ENCODE measurements at places on chromosomes 13 and 19. TPM values are rescaled to one million over a fixed set of nuclear protein-coding genes. Genes with fewer than 3 reads are reported as not detected.

Gene ABCA7
- total RNA-seq: 29.3 TPM

DNA sequence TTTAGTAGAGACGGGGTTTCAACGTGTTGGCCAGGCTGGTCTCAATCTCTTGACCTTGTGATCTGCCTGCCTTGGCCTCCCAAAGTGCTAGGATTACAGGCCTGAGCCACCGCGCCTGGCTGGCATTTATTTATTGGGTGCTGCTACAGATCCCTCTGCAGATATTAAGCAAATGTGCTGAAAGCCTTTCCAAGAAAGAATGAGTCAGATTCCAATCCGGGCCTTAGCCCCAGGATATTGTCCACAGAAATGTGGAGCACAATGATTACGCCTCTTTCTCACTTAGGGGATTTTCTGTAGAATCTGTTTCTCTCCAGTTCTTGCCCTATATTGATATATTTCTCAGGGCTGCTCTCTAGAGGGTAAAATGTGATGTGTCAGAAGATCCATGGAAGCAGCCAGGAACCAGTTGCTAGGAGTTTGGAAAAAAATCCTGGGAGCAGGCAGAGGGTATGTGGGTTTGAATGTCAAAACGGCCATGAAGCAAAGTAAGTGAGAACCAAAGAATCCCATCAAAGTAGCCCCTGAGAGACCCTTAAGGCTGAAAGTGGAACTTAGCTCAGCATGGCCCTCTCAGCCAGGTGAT is 24.8 kb upstream of the IGFL4 start:
- DNase-seq: no peak

DNA sequence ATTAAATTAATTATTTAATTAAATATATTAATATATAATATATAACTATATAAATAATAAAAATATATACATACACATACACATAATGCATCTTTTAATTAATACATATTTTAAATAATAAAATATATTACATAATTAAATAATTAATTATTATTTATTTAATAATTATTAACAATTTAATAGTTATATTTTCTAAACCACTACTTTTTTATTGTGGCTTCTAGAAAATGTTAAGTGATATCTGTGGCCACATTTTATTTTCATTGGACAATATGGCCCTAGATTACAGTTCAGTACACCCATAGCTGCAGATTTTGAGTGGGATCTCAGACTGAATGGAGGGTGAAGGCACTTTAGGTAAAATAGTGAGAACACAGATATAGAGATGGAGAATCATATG is 335.7 kb downstream of the NALCN start:
- no peak for DNase-seq

DNA sequence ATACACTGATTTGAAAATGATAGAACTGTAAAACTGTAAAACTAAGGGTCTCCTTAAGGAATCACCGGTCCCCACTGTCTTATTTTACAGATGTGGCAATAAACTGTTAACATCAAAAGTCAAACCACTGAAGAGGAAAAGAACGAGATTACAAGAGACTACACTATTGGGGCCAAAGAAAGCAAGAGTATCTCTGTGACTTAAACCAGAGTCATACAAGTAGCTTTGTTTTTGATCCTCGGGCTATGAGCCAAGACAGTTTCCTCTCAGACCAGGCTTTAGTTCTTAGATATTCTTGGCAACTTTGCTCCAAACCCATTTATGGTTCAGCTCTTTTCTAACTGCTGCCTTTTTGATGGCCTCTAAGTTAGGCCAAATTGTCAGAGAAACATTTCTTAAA is 113.8 kb downstream of the TBC1D4 start:
- DNase-seq: no peak

GRCh38 chr19:10292206-10292788 is 2.5 kb downstream of the ICAM5 start:
- peak; percentile 87 for DNase-seq

Gene DHDH
- 2.0 TPM for total RNA-seq

DNA sequence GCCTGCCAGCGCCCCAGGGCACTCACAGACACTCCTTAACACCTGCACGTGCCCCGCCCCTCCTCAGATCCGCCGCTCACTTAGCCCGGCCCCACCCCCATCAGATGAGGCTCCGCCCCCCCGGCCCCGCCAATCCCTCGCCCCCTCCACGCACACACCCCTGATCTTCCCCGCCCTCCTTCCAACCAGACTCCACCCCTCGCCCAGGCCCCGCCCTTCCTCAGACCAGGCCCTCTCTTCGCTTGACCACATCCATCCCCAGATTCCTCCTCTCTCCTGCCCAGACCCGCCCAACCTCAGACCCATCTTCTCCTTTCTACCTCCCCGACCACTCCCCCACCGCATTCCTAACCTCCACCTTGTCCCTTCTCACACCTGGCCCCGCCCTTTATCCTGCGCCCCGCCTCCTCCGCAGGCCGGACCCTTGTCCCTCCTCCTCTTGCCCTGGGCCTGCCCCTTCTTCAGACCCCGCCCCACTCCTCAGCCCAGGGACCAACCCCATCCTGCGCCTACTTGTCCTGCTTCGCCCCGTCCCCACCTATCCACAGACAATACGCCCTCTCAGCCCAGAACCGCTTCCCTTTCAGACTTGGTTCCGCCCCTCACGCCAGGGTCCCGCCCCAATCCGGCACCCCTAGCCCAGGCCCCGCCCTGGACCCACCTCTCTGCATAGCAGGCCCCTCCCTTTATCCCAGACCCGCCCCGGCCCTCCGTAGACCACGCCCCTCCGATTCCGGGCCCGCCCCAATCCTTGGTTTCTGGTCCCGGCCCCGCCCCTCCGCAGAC is 452 bp upstream of the KLHL26 start:
- DNase-seq: peak; percentile 99

DNA sequence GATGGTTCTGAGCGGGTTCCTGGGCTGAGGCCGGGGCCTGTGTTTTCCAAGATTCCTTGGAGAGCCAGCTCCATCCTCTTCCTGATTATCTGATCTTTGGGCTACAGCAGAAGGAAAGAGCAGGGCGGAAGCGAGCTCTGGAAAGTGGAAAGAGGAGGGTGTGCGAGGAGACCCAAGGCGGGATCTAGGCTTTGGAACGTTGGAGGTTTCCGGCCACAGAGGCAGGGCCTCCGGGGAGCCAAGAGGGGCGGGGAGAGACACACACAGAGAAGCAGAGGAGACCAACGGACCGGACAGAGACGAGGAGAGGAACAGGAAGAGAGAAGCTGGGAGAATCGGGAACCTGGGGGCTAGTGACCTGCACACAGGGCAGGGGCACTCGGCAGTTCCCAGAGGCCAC is at the start of gene CLEC11A:
CLEC11A (plus strand) TSS at position 296 of the 400 bp plus-strand sequence. CDS start 162 bp downstream, outside the sequence.
- no peak for DNase-seq

GRCh38 chr13:107124129-107124718 is 556.3 kb upstream of the ARGLU1 start:
- DNase-seq: no peak

DNA sequence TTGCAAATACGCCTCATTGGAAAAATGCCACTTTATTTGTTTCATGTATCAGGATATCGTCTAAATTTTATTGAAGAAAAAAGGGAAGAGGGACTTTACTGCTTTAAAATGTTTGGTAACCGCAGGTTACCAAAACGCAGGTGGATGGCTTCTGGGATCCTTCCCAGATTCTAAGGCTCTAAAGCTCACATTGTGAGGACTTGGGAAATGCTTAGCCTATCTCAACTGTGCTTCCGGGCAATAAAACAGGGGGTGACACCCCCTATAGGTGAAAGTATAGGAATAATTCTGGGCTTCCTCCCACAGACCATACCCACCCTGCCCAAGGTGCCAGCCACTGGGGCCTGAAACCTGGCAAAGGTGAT is 73.2 kb upstream of the IPO5 start:
- no peak for DNase-seq

Gene LILRA5
- not detected for total RNA-seq

Gene CYP4F8
- total RNA-seq: not detected

DNA sequence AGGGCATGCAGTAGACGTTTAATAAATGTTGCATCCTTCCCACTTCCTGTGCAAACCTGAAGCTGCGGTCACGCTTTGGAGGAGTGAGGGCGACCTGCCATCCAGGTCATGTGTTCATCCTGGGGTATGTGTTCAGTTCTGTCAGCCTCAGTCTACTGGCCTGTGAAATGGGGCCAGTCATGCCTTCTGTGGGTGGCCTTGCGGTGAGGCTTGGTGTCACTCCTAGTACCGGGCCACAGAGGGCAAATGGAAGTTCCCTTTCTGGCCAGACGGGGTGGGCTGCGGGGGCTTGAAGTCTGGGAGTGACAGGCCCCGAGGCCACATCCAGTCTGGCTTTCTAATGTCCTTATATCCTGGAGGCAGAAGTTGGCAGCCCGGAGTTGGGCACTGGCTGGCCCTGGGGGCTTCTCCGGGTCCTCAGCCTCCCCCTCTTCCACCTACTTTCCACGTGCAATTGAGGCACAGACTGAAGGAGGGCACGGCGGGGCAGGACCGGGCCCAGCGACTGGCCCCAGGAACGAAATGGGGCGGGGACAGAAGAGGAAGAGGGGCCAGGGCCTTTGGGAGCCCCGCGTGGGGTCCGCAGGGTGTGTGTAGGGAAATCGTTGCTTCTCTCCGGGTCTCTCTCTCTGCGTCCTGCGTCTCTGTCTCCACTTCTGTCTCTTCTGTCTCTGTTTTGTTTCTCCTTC is 11.1 kb downstream of the PDE4A start:
- peak; percentile 69 for DNase-seq

DNA sequence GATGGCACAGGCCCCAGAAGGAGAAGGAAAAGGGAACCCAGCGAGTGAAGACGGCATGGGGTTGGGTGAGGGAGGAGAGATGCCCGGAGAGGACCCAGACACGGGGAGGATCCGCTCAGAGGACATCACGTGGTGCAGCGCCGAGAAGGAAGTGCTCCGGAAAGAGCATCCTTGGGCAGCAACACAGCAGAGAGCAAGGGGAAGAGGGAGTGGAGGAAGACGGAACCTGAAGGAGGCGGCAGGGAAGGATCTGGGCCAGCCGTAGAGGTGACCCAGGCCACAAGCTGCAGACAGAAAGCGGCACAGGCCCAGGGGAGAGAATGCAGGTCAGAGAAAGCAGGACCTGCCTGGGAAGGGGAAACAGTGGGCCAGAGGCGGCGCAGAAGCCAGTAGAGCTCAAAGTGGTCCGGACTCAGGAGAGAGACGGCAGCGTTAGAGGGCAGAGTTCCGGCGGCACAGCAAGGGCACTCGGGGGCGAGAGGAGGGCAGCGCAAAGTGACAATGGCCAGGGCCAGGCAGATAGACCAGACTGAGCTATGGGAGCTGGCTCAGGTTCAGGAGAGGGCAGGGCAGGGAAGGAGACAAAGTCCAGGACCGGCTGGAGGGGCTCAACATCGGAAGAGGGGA is 1.1 kb downstream of the PPP1R12C start:
- peak; percentile 72 for DNase-seq

GRCh38 chr13:44141725-44142539 is 231.7 kb upstream of the SERP2 start:
- DNase-seq: peak; percentile 96

DNA sequence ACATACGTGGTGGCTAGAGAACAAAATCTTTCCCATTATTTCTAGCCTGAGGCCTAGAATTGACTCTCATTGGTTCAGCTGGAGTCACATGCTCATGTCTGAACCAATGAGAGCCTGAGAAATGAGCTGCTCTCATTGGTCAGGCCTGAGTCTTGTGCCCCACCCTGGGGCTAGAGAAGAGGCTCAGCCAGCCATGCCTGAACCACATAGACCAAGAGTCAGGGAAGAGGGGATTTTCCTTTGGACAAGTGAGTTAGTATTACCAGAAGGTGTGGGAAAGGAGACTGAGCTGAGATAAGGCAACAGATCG is 6.9 kb downstream of the FXYD5 start:
- DNase-seq: no peak

Gene KLK6
- total RNA-seq: not detected

GRCh38 chr13:30466358-30466714 is 600 bp upstream of the HMGB1 start:
- DNase-seq: peak; percentile 59

Gene ELSPBP1
- not detected for total RNA-seq

DNA sequence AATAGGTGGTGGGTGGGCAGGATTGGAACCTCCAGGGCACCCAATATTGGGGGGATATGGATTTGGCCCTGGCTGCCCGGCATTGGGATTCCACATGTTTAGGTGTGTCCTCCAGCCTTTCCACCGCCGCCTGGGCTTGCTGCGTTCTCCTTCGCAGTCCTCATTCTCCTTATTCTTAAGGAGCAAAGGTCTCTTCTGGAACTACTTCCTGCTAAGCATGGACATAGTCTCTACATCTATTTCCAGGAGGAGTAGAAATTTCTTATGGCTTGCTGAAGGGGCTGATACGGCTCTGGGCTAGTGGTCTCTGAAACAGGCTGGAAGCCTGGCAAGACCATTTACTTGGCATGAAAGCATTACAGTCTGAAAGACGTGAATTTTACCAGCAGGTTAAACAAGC is 9.2 kb upstream of the FCGBP start:
- no peak for DNase-seq

GRCh38 chr19:13398182-13398581 is 108.1 kb downstream of the CACNA1A start:
- no peak for DNase-seq

DNA sequence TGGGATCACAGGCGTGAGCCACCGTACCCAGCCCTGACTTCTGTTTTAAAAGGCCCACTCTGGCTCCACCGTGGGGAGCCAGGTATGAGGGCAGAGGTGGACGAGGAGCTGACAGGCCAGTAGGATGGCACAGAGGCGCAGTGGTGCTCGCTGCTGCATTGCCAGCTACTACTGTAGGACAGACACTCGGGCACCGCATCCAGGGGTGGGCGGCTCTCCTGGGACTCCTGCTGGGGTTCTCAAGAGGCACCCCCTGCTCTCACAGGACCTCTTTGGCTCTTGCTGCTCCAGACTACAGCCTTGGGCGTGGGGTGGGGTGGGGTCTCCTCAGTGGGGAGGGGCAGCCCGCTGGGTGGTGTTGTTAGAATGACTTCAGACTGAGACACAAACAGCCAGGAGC is 53.4 kb downstream of the LATS2 start:
- DNase-seq: no peak

GRCh38 chr19:20858861-20859260 is 64.2 kb upstream of the ZNF85 start:
- no peak for DNase-seq

DNA sequence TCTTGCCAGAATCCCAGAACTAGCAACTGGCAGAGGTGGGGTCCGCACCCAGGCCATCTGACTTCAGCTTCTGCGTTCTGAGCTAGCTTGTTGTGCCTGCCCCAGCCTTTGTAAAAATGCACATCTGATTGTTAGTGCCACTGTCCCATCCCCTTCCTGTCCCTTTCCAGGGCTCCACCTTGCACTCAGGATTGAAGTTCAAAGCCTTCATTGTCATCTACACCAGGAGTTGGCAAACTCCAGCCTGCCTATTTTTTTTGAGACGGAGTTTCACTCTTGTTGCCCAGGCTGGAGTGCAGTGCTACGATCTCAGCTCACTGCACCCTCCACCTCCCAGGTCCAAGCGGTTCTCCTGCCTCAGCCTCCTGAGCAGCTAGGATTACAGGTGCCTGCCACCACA is 2.9 kb downstream of the THOP1 start:
- DNase-seq: no peak

GRCh38 chr19:50932690-50933083 is 20.2 kb downstream of the KLK5 start:
- no peak for DNase-seq

GRCh38 chr19:56066152-56067023 is 54.7 kb downstream of the ZNF787 start:
- peak; percentile 70 for DNase-seq

All from activated CD4-positive, alpha-beta memory T cell treated with anti-CD3 and anti-CD28 coated beads for 36 hours (primary cell).